ENCODE measurements at places on chromosomes 16 and 17. TPM values are rescaled to one million over a fixed set of nuclear protein-coding genes. Genes with fewer than 3 reads are reported as not detected.
A peak's percentile ranks its signal among the peaks of the same experiment; 100 is the strongest.

DNA sequence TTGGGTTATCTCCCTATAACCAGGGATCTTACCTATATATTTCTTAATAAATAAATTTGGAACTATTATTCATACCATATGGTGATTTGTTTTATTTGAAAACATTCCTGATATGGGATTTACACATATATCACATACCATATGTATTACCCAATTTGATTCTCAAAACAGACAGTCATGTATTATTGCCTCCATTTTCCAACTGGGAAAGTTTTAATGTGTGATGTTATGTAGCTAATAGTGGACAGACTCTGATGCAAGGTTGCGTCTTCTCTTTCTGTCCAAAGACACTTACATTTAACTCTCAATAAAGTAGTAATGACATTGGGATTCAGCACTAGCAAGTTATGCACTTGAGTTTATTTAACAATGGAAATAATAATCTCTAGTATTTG is 1.1 kb downstream of the KRTAP9-9 start:
- H3K4me1 ChIP-seq: peaks cover 12% of the 10 kb centered on the region
- H3K36me3 ChIP-seq: no peaks in the 10 kb centered on the region
- H3K27me3 ChIP-seq: no peaks in the 10 kb centered on the region
- no peak for DNase-seq
- H3K4me3 ChIP-seq: no peak overlapping the region
- no peak overlapping the region for H3K27ac ChIP-seq

- H3K27me3 ChIP-seq: no peaks in the 10 kb centered on the region
- DNase-seq: no peak
- no peak overlapping the region for H3K4me3 ChIP-seq
- H3K36me3 ChIP-seq: no peaks in the 10 kb centered on the region
Observed at GRCh38 chr17:18950346-18950745, 1.6 kb upstream of the SLC5A10 start.

- DNase-seq: peak; percentile 56
- H3K4me1 ChIP-seq: peaks cover 55% of the 10 kb centered on the region
- peaks cover 16% of the 10 kb centered on the region for H3K36me3 ChIP-seq
- no peaks in the 10 kb centered on the region for H3K27me3 ChIP-seq
- peak overlapping the region; percentile 84 for H3K4me3 ChIP-seq
Observed at GRCh38 chr17:78781104-78781892, 775 bp downstream of the CYTH1 start.

GRCh38 chr16:22240023-22240710 is 34.1 kb downstream of the EEF2K start:
- DNase-seq: no peak
- no peaks in the 10 kb centered on the region for H3K27me3 ChIP-seq
- peak overlapping the region; percentile 38 for H3K27ac ChIP-seq
- no peak overlapping the region for H3K4me3 ChIP-seq
- H3K36me3 ChIP-seq: peaks cover 21% of the 10 kb centered on the region

Gene CTRL
- total RNA-seq: 6.8 TPM

DNA sequence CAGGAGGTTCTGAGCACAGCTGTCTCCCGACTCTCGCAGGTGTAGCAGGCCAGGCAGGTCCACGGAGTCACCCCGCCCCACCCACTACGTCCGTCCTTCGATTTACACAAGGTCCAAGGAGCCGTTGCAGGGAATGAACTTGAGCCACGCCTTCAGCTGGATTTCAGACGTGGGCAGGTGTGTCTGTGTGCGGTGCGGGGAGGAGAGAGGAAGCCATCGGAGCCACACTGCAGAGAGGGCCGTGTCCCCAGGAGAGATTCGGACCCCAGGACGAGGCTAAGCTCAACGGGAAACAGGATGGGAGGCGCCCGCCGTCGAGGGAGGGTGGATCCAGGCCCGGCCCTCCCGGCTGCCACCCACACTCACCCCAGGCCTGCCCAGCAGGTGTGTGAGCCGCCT is 50.3 kb downstream of the RPH3AL start:
- DNase-seq: no peak
- no peaks in the 10 kb centered on the region for H3K4me1 ChIP-seq
- no peak overlapping the region for H3K27ac ChIP-seq
- H3K27me3 ChIP-seq: no peaks in the 10 kb centered on the region
- H3K4me3 ChIP-seq: no peak overlapping the region
- H3K36me3 ChIP-seq: no peaks in the 10 kb centered on the region

- H3K4me3 ChIP-seq: no peak overlapping the region
- peaks cover 42% of the 10 kb centered on the region for H3K27me3 ChIP-seq
- DNase-seq: no peak
- H3K36me3 ChIP-seq: no peaks in the 10 kb centered on the region
Observed at GRCh38 chr17:50210240-50211225, 9.1 kb upstream of the COL1A1 start.

DNA sequence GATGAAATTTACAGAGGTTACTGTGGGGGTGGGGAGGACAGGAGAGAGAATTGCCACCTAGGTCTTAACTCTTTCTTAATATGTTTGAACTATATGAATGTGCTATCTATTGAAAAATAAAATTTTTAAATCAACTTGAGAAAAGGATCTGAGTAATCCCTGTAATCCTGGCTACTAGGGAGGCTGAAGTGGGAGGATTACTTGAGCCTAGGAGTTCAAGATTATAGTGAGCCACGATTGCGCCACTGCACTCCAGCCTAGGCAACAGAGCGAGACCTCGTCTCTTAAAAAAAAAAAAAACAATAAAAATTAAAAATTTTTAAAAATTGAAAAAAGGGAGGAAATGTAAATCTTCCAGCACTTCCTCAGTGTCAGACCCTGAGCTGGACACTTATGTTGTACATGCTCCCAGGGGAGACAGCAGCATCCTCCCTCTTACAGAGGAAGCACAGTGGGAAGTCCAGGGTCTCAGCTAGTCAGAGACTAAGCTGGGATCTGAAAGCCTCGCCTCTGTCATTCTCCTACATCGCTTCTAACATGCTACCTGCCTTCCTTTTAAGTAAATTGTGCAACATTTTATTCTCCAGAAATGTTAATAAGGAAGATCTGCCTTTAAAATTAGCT is 21.9 kb downstream of the PMM2 start:
- DNase-seq: no peak
- H3K27me3 ChIP-seq: no peaks in the 10 kb centered on the region
- H3K4me3 ChIP-seq: no peak overlapping the region
- peaks cover 57% of the 10 kb centered on the region for H3K36me3 ChIP-seq
- H3K27ac ChIP-seq: no peak overlapping the region

Gene NDUFAF8
- total RNA-seq: 102 TPM

- H3K36me3 ChIP-seq: no peaks in the 10 kb centered on the region
- H3K27ac ChIP-seq: no peak overlapping the region
- H3K4me3 ChIP-seq: no peak overlapping the region
- H3K27me3 ChIP-seq: peaks cover 48% of the 10 kb centered on the region
- no peak for DNase-seq
Observed at GRCh38 chr16:3951861-3952736, 71.6 kb upstream of the CREBBP start.

- no peak for DNase-seq
- no peak overlapping the region for H3K4me3 ChIP-seq
- no peak overlapping the region for H3K27ac ChIP-seq
- H3K27me3 ChIP-seq: peaks cover 24% of the 10 kb centered on the region
- no peaks in the 10 kb centered on the region for H3K4me1 ChIP-seq
Observed at GRCh38 chr16:82340531-82340930, 170.5 kb upstream of the MPHOSPH6 start.

DNA sequence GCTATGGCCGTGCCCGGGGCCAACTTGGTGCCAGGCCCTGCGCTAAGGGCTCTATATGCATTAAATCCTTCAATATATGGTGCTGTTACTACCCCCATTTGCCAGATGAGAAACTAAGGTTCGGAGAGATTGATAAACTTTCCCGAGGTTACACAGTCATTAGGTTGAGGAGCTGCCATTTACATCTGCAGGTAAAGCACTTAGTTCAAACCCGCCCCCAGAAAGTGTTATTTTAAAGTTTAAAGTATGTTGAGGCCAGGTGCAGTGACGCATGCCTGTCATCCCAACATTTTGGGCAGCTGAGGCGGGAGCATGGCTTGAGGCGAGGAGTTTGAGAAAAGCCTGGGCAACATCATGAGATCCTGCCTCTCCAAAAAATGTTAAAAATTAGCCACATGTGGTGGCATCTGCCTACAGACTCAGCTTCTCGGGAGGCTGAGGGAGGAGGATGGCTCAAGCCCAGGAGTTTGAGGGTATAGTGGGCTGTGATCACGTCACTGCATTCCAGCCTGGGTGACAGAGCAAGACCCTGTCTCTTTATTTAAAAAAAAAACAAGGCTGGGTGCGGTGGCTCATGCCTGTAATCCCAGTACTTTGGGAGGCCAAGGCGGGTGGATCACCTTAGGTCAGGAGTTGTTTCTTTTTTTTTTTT is 264.7 kb downstream of the PARN start:
- H3K36me3 ChIP-seq: no peaks in the 10 kb centered on the region
- DNase-seq: no peak
- H3K4me1 ChIP-seq: no peaks in the 10 kb centered on the region
- no peak overlapping the region for H3K4me3 ChIP-seq
- H3K27ac ChIP-seq: no peak overlapping the region

DNA sequence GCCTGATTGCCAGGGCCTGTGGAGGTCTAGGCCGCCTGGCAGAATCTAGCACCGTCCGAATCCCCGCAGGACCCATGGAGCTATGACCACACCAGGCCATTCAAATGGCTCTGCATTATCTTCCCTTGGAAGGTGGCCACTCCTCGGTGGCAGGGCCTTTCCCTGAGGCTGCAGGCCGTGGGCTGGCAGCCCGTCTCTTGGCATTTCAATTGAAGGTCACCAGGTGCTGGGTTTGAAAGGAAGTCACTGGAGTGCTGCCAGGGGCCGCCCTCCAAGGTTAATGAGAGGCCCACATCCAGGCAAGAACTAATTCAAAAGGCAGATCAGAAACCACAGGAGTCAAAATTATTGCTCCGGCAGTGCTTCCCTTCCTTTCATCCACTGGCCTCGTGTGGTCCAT is 27.7 kb upstream of the CACNG5 start:
- H3K4me1 ChIP-seq: peaks cover 11% of the 10 kb centered on the region
- H3K4me3 ChIP-seq: no peak overlapping the region
- no peak overlapping the region for H3K27ac ChIP-seq
- H3K36me3 ChIP-seq: peaks cover 13% of the 10 kb centered on the region
- H3K27me3 ChIP-seq: no peaks in the 10 kb centered on the region
- DNase-seq: no peak

Gene EMC8
- total RNA-seq: 49.4 TPM

- H3K4me3 ChIP-seq: peak within 1 kb of the TSS; percentile 92
- H3K36me3 ChIP-seq: peaks cover 14% of the 10 kb centered on the region
- peak within 1 kb of the TSS; percentile 91 for H3K27ac ChIP-seq
- no peaks in the 10 kb centered on the region for H3K27me3 ChIP-seq
- peak; percentile 82 for DNase-seq
Observed at GRCh38 chr16:67562526-67562917, at the start of gene CTCF. TSS of gene CTCF (plus strand) at chr16:67562526. CDS start at chr16:67610833, 48,307 bp downstream.

Gene HOXB2
- total RNA-seq: 7.4 TPM

- no peak overlapping the region for H3K27ac ChIP-seq
- DNase-seq: no peak
- H3K4me1 ChIP-seq: peaks cover 2% of the 10 kb centered on the region
- H3K36me3 ChIP-seq: no peaks in the 10 kb centered on the region
- no peak overlapping the region for H3K4me3 ChIP-seq
- peaks cover 18% of the 10 kb centered on the region for H3K27me3 ChIP-seq
Observed at GRCh38 chr17:76865174-76865573, 3.0 kb upstream of the MGAT5B start.

DNA sequence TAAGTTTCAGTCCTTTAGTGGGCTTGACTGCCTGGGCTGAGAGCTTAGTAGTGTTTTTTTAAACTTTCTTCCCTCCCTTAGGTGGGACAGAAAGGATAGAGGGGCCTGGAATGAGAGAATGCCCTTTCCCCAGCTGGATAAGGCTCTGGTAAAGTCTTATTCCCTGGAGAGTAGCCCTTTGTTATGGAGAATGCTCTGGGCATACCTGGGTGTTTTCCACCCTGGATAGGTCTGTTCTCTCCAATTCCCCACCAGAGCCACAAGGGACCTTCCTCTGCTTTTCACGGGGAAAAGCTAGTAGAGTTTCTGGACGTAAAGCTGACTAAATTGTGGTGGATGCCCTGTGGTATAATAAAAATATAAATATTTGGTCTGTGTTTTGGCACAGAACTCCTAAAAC is 164.1 kb downstream of the HS3ST4 start:
- H3K4me1 ChIP-seq: no peaks in the 10 kb centered on the region
- H3K27me3 ChIP-seq: peaks cover 59% of the 10 kb centered on the region
- no peak for DNase-seq
- no peak overlapping the region for H3K27ac ChIP-seq

GRCh38 chr16:10750793-10751192 is 7.2 kb downstream of the NUBP1 start:
- DNase-seq: no peak
- peaks cover 5% of the 10 kb centered on the region for H3K36me3 ChIP-seq
- H3K27ac ChIP-seq: no peak overlapping the region

DNA sequence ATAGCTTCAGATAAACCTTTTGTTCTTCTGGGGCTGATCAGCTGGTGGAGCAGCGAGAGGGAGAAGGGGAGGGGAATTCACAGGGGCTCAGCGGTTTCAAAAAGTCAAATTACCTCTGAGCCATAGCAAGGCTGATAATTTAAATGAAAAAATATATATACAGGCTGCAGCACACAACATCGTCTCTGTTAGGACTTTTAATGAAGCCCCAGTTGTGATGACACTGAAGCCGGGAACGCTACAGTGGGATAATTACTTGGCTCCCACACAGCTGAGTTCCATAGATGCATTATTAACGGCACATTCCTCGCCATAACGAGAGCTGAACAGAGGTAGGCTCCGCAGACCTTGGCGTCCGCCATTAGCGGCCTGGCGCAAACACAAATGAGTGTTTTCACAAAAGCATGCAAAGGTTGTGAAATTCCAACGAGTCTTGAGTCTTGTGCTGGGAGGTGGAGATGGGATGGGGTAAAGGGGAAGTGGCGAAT is 216.0 kb downstream of the C16orf78 start:
- H3K4me3 ChIP-seq: no peak overlapping the region

DNA sequence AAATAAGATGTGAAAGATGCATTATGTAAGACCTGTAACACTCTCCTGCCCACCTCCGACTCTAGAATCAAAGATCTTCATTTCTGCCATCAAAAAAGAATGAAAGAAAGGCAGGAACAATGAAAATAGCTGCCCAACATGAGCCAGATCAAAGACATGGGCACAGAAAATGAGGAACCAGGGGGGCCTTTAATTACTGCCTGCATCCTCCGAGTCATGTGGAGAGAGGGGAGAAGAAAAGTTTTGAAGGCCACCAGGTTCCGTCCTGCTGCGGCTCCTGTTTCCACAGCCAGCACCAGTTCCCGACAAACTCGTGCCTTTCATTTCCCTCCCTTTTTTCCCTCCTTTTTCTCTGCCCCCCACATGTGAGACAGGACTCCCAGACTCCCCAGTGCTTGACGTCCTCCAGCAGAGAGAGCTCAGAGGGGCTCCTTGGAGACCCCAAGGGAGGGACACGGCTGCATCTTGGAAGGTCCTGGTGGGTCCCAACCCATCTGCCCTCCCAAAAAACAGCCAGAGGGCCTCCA is 168.4 kb downstream of the ZNF423 start:
- no peaks in the 10 kb centered on the region for H3K36me3 ChIP-seq
- H3K27ac ChIP-seq: no peak overlapping the region
- H3K4me1 ChIP-seq: no peaks in the 10 kb centered on the region
- H3K4me3 ChIP-seq: no peak overlapping the region
- no peak for DNase-seq
- peaks cover 23% of the 10 kb centered on the region for H3K27me3 ChIP-seq

Data from activated naive CD8-positive, alpha-beta T cell treated with anti-CD3 and anti-CD28 coated beads for 36 hours (primary cell).